IMR-90 (cell line): ENCODE measurements at places on chromosomes 4 and X. TPM values are rescaled to one million over a fixed set of nuclear protein-coding genes. Genes with fewer than 3 reads are reported as not detected.

Gene GSX2
- not detected in 2 replicates for total RNA-seq

Gene CSN1S1
- total RNA-seq, result not detected in 2 replicates

Gene ZNF630
- total RNA-seq, result 0.28 and 0.54 TPM in 2 replicates

Gene LDOC1
- total RNA-seq, result 5.4 and 7.2 TPM in 2 replicates

Gene UGT2B15
- total RNA-seq, result not detected in 2 replicates

Gene PAGE1
- not detected in 2 replicates for total RNA-seq

Gene HHIP
- 6.6 and 8.6 TPM in 2 replicates for total RNA-seq

Gene TMEM150C
- under 0.01 and 0.36 TPM in 2 replicates for total RNA-seq

Gene MTTP
- total RNA-seq, result under 0.01 TPM in 2 replicates

- DNase-seq, result no peak
These were observed 69.4 kb upstream of the HGFAC start for GRCh38 chr4:3372264-3372932.

DNA sequence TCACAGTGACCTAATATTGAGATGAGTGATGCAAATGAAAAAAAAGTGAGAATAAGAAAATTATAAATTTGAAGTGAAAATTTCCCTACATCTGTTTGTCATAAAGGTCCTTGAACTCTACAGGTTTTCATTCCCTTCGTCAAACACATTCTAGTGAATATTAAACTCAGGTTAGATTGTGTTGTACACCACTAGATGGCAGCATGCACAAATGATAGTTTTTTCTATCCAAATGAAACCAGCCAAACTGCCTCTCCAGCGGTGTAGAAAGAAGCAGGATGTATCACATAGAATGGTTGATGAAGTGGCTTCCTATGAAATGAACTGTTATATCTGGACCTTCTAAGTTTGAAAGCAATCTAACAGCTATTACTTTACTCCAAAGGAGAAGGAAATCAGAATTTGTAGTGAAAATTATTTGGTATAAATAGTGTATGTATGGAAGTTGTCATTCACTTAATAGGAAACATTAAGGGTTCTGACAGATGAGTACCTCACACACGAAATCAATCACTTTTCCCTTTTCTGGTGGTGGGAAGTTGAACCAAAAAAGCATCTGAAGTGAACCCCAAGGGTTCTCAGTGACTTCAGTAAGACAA is 382.7 kb downstream of the UNC5C start:
- peak; percentile 65 for DNase-seq

- DNase-seq, result peak; percentile 62
These were observed 49.1 kb downstream of the DHRSX start for GRCh38 chrX:2451501-2452316.

DNA sequence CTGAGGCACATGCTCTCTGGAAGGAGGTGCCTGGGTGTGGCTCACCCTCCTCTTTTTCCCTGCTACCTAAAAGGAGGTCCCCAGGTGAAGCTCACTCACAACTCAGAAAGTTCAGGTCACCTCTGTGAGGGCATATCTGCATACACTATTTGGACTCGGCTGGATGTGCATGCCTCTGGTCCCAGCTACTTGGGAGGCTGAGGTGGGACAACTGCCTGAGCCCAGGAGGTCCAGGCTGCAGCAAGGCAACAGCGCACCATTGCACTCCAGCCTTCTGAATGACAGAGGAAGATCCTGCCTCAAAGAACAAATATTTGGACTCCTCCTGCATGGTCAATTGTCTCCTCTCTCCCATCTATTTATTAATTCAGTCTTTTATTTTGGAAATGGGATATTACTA is 46.4 kb downstream of the CPLX1 start:
- DNase-seq, result no peak

GRCh38 chrX:23832721-23833120 is 49.7 kb downstream of the SAT1 start:
- no peak for DNase-seq

DNA sequence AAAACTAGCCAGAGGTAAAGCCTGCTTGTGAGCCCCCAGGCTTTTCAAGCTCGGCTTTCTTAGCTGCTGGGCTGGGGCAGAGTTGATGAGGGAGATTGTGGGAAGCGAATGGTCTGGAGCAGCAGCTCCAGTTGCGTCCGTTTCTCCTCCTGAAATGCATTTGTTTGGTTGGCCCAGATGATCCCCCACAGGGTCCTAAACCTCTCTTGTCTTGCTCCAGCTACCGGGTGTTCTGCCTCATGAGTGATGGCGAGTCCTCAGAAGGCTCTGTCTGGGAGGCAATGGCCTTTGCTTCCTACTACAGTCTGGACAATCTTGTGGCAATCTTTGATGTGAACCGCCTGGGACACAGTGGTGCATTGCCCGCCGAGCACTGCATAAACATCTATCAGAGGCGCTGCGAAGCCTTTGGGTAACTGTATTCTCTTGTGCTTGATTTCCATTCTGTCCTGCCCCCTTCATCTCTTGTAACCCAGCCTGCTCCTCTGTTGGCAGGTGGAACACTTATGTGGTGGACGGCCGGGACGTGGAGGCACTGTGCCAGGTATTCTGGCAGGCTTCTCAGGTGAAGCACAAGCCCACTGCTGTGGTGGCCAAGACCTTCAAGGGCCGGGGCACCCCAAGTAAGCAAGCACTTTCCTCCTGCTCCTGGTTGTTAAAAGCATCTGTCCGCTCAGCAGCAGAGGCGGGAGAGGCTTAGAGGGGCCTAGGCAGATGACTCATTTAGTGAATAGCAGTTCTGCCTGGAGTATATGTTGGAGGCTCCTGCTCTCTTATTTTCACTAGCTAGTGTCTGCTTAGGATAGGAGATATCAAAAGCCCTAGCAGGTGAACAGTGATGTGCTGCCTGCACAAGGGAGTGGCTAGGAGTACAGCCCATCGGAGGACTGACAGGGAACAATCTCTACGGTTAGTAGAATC is 15.3 kb downstream of the TKTL1 start:
- DNase-seq, result peak; percentile 7

- peak; percentile 38 for DNase-seq
These were observed 74.7 kb downstream of the CHRNA9 start for GRCh38 chr4:40409835-40410234.

DNA sequence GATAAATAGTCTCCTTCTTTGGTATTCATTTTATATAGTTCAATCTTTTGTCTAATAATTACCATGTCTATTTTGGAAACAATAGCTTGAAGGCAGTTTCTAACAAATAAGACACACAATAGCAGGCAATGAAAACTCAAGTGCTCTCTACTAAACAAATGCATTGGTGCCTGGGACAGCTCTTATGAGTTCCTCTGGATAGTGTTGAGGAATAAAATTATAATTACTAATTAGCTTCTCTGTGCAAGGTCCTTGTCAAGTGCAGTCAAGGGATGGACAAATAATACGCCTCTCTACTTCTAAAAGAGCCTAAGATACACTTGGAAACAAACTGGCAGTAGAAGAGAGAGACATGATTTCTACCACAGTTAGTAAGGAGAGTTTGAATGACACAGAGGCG is 229.0 kb upstream of the GLRA2 start:
- no peak for DNase-seq

GRCh38 chr4:133969202-133969848 is 232.3 kb downstream of the PABPC4L start:
- DNase-seq, result peak; percentile 20

DNA sequence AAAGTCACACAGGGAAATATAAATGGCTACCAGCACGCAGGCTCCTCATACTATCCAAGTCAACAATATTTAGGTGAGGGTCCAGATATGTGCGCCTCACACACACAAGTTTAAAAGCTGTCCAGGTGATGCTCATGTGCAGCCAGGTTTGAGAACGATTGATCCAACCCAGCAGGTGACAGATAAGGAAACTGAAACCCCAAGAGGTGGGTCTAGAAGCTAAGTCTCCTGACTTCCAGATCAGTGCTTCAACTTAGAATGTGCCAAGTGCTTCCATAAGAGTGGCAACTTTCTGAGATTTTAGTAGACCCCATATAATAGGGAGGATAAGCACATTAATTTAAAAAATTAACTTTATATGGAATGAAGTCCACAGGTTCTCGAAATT is 54.4 kb upstream of the NAP1L5 start:
- DNase-seq, result no peak

DNA sequence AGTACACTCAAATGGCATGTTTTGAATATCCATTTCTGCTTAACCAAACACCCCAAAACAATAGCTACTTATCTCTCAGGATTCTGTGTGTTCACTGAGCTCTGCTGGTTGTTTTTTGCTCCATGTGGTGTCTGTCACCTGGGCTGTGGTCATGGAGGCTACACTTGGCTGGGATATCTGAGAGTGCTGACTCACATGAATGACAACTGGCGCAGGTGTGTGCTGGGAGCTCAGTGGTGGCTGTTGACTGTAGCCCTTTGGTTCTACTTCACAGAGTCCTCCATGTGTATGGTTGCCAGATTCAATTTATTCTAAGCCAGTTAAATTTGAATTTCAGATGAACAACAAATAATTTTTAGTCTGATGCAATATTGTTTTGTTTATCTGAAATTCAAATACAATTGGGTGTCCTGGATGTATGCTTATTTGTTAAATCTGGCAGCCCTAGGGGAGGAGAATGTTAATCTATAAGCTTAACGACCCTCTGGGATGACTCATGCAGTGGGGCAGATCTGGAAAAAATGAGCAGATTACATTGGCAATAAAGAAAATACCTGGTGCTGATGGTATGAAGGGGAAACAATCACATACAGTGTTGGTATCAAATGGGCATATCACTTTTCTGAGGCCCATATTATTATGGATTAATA is 28.2 kb upstream of the TCEAL4 start:
- DNase-seq, result no peak

- DNase-seq, result no peak
These were observed 42.1 kb downstream of the NFKB1 start for GRCh38 chr4:102543030-102543928.

DNA sequence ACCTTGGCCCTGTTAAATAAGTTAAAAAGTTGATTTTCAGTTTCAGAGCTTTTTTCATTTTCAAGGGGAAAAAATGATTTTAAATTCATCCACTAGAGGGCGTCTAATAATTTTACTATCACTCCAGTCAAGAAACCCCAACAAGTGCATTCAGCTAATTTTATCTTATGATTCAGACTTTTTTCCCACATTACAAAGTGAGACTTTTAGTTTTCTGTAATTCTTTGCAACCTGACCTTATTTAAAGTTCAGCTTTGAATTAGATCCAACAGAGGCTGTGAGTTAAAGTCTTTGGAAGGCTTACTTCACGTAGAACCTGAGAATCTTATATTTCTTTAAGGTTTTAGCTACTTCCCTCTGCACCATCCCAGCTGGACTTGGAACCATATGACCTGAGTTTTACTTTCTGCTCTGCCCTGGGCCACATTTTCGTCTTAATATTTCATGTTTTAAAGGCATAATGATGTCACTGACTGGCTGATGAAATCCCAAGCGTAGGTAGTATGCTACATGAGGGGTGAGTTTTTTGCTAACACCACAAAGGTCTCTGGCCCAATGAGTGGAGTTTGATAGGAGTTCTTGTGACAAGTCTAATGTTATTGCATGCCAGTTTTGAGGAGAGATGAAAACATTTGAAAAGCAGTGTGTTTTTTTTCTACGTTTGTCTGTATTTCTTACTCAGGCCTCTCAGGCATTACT is 7.2 kb downstream of the GNRHR start:
- DNase-seq, result peak; percentile 51

DNA sequence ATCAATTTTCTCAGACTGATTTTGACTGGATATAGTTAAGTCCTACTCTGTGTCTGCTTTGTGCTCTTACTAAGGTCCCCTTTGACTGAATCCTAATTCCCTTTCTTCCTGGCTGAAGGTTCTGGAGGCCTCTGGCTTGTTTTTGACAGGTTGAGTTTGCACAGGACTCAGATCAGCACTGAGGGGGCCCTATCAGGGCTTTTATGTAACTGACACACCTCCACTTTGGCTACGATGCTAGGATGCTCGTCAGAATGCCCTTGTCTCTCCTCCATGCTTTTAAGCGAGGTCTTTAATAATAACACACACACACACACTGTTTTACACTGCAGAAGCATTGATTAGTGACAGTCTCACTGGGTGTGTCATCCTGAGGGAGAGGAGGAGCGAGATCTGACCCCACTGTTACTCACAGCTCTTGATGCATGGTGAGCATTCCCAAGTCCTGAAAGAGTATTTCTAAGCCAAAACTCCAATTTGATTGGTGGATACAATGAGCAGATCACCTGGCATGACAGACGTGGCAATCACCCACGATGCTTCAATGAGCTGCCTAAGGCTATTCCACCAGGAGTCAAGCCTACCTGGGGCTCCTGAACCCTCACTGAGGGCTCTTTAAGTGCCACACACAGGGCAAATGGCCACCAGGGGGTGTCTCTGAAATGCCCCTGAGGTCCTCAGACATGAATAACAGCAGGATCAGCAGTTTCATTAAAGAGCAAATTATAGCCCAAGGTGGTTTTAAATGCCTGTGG is 130.4 kb upstream of the CPEB2 start:
- no peak for DNase-seq

GRCh38 chrX:146754268-146754667 is 55.3 kb upstream of the CXorf51B start:
- DNase-seq, result no peak

- DNase-seq, result peak; percentile 33
These were observed 82.9 kb downstream of the LAS1L start for GRCh38 chrX:65451663-65452062.

- no peak for DNase-seq
These were observed 1009.8 kb downstream of the ADGRL3 start for GRCh38 chr4:62209757-62210485.

GRCh38 chrX:124502166-124502565 is 155.8 kb downstream of the SH2D1A start:
- no peak for DNase-seq

- DNase-seq, result peak; percentile 48
These were observed 23.0 kb downstream of the MAP7D3 start for GRCh38 chrX:136227948-136228838.

DNA sequence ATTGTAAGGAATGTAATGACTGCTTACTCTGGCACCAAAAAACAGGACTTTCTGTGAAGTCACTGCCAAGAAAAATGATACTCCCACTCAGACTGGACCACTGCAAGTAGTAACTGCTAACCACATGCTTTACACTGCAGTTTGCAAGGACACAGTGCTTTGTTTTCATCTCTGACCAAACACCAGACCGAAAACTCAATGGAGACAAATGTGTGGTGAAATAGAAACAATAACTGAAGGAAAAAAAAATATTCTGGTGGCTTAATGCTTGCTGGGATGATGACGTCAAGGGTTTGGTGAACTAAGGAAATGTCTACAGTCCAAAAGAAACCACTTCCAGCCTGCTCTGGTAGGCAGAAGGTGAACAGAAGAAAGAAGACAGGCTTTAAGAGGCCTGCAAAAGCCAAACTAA is 13.2 kb downstream of the GPC4 start:
- DNase-seq, result peak; percentile 23

DNA sequence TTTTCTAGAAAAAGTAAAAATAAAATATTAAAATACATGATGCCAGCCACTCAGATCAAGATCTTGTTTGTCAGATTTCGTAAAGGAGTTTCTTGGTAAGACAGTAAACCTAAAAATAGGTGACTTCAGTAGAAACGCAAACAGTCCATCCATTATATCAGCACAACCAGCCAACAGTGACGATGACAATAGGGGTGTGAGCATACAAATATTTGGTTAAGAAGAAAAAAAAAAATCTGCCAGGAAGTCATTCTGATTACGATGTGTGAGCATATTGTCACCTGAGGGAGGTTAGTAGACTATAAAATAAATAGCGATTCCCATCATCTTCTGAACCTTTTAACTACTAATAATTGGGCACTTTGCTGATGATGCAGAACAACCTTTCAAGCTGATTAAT is 37.6 kb downstream of the SLC7A11 start:
- no peak for DNase-seq

GRCh38 chr4:52861171-52861823 is 820 bp upstream of the RASL11B start:
- no peak for DNase-seq

GRCh38 chrX:110050901-110051300 is 48.0 kb downstream of the TMEM164 start:
- DNase-seq, result no peak
